ENCODE measurements at places on chromosomes 1 and 21.

- DNase-seq: no peak
Observed at GRCh38 chr1:153438599-153438998, 21.9 kb downstream of the S100A7 start.

DNA sequence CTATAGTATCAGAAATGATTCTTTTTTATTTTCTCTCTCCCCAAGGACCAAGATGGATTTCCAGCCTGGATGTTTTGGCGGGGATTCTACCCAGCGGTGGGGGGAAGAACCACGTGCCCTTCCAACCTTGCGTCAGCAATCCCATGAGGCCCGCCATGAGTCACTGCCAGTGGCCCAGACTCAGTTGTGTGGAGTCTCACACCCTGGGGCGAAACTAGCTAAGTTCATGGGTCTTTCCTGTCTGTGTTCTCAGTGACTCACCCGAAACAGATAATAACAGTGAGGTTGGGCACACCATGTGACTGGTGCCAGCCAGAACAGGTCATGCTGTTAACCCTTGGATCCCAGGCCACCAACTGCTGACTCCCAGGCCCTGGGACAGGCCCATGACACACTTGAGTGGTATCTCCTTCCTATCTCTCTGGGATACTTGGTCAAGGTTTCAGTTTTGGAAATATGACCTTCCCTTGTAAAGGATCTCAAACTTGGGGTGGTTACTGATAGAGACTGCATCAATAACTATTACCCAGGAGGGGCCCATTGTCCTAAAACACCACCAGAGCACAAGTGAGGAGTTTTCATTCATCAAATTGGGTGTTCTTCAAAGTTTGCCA, 98.0 kb upstream of the DUSP10 start:
- no peak for DNase-seq

- DNase-seq: no peak
Observed at GRCh38 chr21:45032332-45032731, 42.0 kb upstream of the ADARB1 start.

- no peak for DNase-seq
Observed at GRCh38 chr1:199489594-199489993, 537.9 kb upstream of the NR5A2 start.

- no peak for DNase-seq
Observed at GRCh38 chr1:197725044-197725443, 50.2 kb downstream of the DENND1B start.

GRCh38 chr1:45009956-45010854, 919 bp downstream of the HECTD3 start:
- no peak for DNase-seq

DNA sequence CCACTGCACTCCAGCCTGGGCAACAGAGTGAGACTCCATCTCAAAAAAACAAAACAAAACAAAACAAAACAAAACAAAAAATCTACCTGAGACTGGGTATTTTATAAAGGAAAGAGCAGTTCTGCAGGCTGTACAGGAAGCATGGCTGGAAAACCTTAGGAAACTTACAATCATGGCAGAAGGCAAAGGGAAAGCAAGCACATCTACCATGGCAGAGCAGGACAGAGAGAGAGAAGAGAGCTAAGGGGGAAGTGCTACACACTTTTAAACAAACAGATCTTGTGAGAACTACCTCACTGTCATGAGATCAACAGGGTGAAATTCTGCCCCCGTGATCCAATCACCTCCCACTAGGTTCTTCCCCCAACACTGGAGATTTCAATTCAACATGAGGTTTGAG, 198.3 kb upstream of the SAMSN1 start:
- no peak for DNase-seq

GRCh38 chr1:32917521-32917920, 16.3 kb upstream of the TMEM54 start:
- no peak for DNase-seq
